ENCODE measurements at places on chromosomes 3 and 15. TPM values are rescaled to one million over a fixed set of nuclear protein-coding genes. Genes with fewer than 3 reads are reported as not detected.

The SENP5 gene
- polyA plus RNA-seq = 32.6 TPM

DNA sequence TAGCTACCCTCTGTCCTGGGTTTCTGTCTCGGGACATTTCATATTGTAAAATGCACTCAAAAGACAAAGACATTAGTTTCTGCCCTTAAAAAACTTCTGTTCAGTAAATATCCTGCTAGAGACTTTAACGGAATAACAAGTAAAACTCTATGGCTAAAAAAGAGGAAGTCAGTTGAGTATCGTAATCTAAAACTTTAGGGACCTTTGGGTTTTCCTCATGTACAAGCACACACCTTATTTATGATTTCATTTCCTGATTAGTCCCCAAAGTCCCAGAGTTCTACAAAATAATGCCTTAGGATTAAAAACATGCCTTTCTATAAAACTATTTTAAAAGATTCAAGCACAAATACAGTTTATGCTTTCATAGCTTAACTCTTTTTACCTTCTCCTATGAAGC is 585.9 kb downstream of the UNC13C start:
- DNase-seq = no peak

DNA sequence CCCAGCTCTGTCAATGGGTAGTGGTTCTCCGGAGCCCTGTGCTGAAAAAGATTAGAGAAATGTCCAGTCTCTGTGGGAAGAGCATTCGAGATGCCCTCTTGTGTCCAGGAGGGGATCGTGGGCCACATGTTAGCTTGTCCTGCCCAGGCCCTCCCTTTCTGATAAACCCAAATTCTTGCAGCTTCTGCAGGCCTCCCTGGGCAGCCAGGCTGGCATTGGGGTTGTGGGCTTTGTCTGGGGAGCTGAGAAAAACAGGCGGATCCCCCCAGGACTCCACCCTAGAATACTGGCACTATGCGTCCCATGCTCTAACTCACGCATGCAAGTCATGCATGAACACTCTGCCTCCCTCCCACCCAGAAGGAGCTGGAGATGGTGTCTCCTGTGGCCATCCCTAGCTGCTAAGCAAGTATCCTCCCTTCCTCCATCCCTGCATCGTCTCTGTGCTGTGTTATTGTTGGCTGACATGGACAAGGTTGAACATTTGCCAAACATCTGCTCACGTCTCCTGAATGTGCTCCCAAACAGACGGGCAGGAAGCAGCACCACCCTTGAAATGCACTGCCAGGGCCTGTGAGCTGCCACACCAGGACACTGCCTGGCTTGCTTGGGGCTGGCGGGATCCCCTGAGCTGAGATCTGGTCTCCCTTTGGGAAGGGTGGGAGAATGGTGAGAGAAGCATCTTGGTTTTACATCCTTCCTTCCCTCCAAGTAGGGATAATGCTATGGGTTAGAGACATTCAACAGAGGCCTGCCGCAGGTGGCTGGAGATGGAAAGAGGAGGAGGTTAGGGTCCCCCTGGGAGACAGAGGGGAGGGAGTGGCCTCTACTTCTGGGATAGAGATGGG is 26.5 kb downstream of the CFAP161 start:
- peak; percentile 20 for DNase-seq

The ZNF80 gene
- not detected for polyA plus RNA-seq

DNA sequence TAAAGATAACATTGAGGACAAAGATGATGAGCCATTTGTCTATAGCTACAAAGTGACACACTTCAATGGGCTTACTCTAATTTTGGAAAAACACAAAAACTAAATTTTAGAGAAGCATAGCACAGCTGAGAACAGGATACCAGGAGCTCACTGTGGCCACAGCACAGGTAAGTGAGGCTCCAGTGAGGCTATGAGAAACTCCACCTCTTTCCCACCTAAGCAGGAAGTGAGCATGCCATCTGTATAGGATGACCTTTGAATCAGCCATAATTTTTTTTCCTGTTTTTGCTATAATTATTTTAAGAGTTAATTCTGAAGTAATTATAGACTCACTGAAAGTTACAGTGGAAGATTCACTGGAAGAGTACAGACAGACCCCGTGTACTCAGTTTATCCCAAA is 82.1 kb upstream of the DCLK3 start:
- no peak for DNase-seq

- DNase-seq = no peak
Observed at GRCh38 chr15:100635406-100636071, 33.1 kb downstream of the ASB7 start.

- no peak for DNase-seq
Observed at GRCh38 chr15:65804252-65804931, 12.3 kb upstream of the DENND4A start.

The ZPLD1 gene
- polyA plus RNA-seq = 0.41 TPM

The GRAMD2A gene
- polyA plus RNA-seq = 6.6 TPM

The GOLGA6D gene
- 0.13 TPM for polyA plus RNA-seq

- no peak for DNase-seq
Observed at GRCh38 chr3:111608383-111608782, 13.2 kb upstream of the ZBED2 start.

DNA sequence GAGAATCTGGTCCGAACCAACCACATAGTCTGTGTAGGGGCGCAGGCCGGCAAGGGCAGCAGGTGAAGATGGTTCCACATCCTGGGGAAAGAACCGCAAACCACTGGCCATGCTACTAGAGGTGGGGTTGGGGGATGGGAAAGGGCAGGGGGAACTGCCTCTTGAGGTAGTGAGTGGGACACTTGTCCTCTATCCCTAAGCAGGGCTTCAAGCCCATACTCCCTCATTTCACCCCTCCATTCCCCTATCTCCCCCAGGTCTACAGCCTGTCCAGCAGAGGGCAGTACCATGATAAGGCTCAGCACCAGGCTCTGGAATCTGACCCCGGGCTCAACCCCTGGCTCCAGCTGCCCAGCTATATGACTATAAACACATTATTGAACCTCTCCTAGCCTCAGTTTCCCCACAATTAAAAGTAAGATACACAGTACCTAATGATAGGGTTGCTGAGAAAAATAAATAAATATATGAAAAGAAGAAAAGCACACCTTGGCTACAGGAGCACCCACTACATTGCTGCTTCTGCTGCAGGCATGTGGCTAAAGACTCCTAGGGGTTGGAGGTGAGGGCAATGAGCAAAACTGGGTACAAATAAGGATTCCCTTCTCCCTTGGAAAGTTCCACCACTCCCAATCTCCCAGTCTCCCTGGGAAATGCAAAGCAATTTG is 6.3 kb downstream of the GORASP1 start:
- DNase-seq = no peak

DNA sequence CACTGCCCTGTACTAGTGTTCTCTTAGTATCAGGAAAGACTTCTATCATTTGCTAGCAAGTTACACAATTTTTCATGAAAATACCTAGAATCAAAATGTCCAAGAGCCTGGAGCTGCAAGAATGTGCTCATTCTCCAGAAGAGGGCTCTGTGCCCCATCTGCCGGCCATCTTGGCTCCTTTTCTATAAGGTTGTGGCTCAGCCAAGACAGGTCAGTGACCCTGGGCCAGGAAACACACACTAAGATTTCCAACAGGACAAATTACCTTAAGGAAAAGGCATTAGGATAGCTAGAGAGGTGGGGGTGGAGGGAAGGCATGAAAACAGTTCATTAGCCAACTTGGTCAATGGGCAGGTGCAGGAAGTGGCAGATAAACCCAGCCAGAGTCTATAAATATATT is 20.7 kb downstream of the TIMP4 start:
- DNase-seq = no peak

The LCTL gene
- polyA plus RNA-seq = 0.24 TPM

GRCh38 chr3:55824406-55824805 is 337.3 kb upstream of the WNT5A start:
- no peak for DNase-seq

DNA sequence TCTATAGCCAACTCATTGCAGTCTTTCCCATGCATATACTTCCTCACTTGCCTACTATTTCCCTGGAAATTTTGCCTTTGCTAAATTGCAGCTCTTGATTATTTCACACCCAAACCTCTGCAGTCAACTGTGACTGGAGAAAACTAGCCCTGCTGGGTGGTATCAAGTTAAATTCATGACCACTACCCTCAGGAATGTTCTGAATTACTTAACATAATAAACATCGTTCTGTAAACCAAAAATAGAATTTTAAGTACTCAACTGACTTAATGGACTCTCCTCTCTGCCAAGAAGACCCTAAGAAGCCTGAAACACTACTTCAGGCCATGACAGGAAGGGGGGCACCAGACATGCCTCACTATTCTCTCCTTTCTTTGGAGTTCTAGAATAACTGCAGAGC is 1278.0 kb upstream of the GBE1 start:
- no peak for DNase-seq

The TF gene
- 7.0 TPM for polyA plus RNA-seq

DNA sequence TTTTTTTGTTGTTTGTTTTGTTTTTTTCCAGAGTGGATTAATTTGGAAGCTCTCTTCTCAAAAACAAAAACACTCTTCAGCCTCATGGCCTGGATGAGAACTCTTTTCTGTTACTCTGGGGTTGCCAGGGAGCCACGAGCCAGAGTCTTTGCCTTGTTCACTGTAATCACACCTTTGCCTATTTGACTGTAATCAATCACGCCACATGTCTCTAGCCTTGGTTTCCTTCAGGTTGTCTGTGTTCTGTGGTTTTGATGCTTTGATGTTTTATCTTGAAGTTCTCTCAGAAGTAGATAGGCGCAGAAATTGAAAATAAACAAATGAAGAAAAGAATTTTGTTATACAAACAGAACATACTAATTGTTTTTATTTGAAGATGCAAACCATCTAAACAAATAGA is 62.3 kb upstream of the IGF1R start:
- DNase-seq = no peak

DNA sequence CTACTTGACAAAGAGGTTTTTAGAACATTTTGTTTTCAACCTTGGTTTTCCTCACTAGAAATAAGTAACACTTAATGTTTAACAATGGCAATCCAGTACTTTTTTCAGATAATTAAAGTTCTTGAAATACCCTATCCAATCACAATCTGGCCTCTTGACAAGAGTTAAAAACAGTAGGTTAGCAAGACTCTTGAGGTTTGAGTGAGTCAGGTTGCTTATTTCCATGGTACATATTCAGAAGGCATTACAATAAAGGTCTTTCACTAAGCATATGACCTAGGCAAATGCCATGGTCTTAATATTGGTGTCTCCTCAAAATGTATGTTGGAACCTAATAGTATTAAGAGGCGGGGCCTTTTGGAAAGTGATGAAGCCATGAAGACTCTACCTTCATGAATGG is 5.6 kb downstream of the SUCNR1 start:
- DNase-seq = no peak

- no peak for DNase-seq
Observed at GRCh38 chr3:23258110-23258509, 55.0 kb downstream of the UBE2E2 start.

The CCDC191 gene
- polyA plus RNA-seq = 31.5 TPM

The GOLGA8R gene
- 4.7 TPM for polyA plus RNA-seq

GRCh38 chr15:38283010-38283409 is 30.4 kb downstream of the SPRED1 start:
- no peak for DNase-seq

The RARB gene
- polyA plus RNA-seq = 44.1 TPM

DNA sequence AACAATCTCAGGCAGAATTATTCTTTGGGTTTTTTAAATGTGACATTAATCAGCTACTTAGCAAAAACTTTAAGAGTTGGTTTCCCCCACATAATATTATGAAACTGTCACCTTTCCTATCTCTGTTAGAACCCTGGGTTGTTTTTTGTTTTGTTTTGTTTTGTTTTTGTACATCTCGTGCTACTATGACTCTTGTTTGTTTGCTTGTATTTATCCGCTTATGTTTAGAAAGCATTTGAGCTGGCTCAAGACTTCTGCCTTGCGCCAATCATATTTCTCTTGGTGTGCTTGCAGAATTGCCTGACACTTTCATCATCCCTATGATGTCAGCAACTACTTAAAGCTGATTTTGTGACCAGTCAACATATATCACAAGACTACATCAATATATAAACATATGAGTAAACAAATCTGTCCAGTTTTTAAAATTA is 116.9 kb downstream of the DCLK3 start:
- DNase-seq = no peak

- DNase-seq = peak; percentile 81
Observed at GRCh38 chr3:56783644-56784447, 17.9 kb downstream of the ARHGEF3 start.

- DNase-seq = no peak
Observed at GRCh38 chr3:27317096-27317495, 52.1 kb downstream of the NEK10 start.

DNA sequence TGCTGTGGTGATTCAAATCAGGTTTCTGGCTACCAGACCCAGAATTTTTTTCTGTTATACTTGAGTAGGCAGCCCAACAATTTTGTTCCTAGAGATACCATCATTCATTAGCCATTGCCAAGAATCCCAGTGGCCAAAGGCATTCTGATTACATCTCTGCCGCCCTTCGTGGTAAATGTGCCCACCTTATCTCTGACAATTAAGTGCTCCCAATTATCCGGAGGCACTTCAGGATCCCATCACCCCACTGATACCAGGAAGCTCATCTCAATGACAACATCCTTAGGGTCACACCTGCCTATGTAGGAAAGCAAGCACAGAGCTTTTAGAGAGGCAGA is 43.2 kb upstream of the RPL35A start:
- DNase-seq = no peak

DNA sequence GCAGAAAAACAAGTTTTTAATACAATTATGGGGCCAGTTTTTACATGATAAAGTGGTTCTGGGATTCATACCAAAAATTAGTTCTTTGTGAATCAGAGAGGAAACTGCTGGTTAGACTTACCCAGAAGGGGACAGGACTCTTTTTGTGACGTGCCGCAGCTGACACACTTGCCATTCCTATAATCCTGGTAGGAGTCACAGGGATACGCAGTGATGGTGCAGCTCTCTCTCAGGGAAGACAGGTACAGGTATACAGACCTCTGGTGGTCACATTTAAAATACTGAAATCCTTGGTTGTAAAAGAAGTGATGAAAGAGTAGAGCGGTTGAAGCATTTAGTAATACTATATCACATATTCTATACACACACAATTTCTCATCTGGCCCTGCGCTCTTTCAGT is 20.2 kb upstream of the TMEM41A start:
- DNase-seq = no peak

- no peak for DNase-seq
Observed at GRCh38 chr3:30964612-30965011, 70.2 kb upstream of the GADL1 start.

GRCh38 chr15:72566973-72567372 is 87.5 kb upstream of the GOLGA6B start:
- DNase-seq = no peak

- DNase-seq = no peak
Observed at GRCh38 chr3:107404727-107405469, 27.7 kb downstream of the CCDC54 start.

DNA sequence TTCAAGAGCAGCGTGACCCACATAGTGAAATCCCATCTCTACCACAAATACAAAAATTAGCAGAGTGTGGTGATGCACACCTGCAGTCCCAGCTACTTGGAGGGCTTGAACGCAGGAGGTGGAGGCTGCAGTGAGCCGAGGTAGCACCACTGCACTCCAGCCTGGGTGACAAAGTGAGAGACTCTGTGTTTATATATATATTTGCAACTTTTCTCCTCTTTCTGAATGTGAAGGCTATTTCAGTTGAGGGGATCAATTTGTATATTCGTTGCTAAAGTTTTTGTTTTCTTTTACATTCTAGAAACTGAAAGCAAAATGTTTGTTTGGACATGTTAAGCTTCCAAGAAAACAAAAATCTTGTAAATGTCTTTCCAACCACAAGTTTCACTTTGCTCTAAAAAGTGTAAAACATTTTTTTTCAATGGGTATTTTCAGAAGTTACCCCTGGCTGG is 29.8 kb upstream of the FAM98B start:
- DNase-seq = no peak
